Stimulated activated naive CD8-positive, alpha-beta T cell treated with anti-CD3 and anti-CD28 coated beads, Interleukin-15, amount 100 ng/mL, for 72 hours (primary cell): ENCODE measurements at places on chromosomes 2 and 18.

DNA sequence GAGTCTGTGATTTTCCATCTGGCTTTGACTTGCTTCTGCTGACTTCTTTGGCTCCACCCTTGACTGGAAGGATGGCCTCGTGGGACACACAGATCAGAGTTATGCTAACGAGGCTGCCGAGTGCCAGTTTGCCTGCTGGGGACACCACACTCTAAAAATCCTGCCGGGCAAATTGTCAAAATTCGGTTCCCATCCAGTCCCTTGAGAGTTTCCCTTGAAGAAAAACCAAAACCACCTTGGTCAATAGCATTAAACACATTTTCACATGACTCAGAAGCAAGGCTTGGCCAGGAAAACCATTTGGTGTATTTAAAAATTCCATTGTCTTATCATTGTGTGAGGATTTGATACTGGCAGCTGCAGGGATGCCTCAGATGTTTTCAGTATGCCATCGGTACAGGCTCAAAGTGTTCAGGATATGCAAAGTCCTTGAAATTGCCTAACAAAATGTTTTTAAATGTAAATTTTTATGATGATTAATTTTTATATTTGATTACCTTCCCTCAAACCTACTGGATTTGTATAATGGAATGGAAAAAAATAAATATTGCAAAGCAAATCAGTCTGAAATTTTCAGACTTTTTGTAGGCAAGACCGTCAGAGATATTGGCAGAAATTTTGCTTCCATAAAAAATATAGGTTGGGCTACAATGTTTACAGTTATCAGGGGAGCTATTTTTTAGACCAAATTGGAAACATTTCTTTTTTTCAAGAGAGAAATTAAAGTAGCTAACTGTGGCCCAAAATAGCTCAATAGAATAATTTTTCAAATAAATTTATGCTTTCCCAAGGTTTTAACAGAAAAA lies 41.6 kb downstream of the KCNE4 start:
- DNase-seq: no peak

DNA sequence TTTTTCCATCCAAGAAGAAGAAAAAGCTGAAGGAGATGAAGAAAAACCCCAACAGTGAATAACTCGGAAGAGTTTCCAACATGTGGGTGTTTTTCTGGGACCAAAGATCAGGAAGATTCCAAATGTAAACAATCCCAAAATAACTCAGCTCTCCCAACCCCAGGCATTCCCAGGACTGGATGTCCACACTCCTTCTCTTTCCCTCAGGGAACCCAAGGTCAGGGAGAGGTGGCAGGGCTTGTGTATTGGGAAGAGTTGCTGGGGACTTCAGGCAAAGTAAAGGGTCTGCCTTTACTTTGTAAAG lies 268.0 kb downstream of the DYSF start:
- no peak for DNase-seq

DNA sequence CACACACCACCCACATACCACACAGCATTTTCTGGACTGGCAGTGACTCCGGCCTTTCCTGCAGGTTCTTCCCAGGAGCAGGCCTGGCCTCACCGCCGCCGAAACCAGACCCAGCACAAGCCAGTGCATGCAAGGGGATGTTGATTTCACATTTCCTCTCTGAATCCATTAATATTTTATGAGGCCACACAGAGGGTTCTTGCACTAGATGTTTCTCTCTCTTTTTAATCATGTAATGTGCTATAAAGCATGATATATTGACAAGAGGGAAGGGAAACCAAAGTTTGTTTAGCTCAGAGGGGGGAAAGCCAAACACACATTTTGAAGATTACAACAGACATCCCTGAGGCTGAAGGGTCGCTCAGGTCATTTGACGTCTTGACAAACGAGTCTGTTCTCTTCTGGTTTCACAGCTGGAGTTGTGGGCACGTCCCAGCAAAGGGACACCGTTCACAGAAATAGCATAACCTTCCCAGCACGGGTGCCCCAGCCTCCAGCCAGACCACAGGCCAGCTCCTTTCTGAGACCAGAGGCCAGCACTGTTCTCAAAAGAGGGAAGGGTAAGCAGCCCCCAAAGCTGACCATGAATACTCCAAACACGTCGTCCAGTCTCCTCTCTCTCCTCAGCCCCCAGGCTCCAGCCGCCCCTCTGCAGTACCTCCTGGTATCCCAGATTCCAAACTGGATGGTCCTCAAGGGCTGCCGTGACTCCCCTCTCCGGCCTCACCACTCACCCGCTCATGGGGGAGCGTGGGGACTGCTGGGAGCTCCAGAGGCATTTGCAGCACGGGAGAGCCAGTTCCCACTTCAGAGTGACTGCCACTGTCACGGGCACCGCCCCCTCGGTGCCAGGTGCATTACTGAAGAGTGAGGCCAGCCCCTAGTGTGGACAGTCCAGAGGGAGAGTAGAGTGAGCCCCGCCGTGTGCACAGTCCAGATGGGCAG lies 340.3 kb upstream of the SALL3 start:
- DNase-seq: no peak

DNA sequence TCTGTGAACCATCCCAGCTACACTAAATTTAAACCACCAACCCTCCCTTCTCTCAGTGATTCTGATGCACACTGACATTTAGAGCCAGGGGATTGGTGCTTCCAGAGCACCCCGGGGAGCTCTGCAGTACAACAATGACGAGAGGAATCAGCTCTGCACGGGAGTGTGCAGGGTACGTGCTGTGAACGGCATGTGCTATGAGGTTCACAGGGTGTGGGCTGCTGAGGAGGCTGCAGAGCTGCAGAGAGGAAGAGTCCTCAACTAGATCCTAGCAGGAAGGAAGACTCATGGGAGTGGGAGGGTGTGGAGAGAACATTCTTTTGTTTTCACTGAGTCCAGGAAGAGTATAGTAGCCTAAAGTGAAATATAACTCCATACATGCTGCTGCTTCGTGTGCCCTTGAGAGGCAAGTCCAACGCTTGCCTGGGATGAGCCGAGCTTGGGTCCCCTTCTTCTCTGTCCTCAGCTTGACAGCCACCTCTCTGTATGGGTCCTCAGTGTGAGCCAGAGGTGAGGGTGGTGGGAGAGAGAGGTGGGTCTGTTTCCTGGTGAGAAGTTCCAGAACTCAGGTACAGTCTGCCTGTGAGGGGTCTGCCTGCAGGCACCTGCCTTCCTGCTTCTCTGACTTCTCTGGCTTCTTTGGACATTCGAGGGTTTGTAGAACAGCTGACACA lies 118.8 kb downstream of the CTIF start:
- no peak for DNase-seq

DNA sequence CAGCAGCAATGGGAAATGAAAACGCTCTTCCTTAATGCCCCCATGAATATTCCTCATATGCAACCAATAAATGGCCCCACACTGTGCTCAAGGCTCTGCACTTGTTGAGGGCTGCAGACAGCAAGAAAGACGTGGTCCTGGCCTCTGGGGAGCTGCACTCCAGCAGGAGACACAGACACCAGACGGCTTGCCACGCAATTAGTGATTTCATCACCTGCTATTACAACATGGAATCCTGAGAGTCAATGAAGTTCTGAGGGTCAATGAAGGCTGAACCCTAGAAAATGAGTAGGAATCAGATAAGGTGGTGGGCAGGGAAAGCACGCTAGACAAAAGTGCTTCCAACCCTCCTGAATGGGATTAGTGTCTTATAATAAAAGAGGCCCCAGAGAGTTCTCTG lies 18.9 kb downstream of the CREG2 start:
- DNase-seq: no peak

DNA sequence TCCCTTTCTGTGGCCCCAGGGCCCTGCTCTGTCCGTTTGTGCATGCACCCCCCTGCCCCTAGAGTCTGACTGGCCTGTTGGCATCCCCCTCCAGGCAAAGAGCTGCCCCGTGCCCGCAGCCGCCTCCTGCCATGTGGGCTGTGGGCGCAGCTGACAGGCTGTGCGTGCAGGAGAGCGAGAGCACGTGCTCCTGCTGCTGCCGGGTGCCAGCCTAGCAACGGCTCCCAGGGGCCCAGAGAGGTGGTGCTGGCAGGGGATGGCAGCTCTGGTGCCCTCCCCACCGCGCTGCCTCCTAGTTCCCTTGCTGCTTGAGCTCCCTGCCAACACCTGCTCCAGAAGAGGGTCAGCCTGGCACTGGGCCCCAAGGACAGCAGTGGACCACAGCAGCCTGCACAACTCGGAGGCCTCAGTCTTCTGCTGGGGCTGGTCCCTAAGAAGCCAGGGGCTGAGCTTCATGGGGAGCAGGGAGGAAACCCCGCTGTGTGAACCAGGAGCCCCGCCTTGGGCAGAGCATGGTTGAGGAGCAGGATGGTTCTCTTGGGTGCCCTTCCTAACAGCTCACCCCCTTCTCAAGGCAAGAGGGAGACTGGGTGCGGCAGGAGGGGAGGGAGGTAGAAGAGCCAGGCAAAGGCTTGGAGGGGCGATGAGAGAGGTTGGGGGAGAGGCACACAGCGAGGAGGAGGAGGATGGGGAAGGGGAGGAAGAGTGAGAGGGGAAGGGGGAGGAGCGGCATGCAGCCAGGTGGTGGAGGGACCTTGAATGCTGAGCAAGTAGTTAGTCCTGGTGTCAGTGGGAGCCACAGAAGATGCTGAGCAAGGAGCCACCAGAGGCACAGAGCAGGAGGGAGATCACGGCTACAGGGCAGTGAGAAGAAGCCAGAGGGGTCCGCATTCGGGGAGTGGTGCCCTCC lies 23.8 kb upstream of the PTMA start:
- no peak for DNase-seq

DNA sequence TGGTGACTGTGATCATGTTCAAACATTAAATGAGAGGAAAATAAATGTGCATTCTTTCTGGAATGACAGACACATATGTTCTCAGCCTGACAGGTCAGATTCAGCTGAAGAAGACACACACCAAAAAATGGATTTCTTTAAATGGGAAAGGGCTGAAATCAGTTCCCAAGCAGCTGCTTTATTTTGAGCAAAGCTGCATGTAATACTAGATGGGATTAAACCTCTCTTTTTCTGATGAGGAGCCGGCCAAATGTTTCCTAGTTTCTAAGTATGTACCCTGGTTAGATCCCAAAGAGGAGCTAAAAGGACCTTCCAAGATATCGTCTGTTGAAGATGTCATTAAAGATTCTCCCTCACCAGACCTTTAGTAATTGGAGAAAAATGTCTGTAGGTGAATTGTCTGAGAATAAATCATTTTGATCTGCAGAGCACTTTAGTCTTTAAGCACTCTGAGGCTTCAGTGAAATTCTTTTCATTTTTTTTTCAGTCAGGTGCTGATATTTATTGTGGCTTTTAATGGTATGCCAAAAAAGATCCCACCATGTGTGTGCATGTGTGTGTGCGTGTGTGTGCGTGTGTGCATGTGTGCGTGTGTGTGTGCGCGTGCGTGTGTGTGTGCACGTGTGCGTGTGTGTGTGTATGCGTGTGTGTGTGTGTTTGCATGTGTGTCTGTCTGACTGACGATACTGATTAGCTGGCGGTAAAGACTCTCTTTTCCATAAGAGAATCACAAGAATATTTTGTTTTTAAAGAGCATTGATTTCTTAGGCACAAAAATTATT lies 175.8 kb downstream of the IRS1 start:
- no peak for DNase-seq

- DNase-seq: no peak
Measured at GRCh38 chr2:189582809-189583192, 2.2 kb upstream of the SLC40A1 start.

DNA sequence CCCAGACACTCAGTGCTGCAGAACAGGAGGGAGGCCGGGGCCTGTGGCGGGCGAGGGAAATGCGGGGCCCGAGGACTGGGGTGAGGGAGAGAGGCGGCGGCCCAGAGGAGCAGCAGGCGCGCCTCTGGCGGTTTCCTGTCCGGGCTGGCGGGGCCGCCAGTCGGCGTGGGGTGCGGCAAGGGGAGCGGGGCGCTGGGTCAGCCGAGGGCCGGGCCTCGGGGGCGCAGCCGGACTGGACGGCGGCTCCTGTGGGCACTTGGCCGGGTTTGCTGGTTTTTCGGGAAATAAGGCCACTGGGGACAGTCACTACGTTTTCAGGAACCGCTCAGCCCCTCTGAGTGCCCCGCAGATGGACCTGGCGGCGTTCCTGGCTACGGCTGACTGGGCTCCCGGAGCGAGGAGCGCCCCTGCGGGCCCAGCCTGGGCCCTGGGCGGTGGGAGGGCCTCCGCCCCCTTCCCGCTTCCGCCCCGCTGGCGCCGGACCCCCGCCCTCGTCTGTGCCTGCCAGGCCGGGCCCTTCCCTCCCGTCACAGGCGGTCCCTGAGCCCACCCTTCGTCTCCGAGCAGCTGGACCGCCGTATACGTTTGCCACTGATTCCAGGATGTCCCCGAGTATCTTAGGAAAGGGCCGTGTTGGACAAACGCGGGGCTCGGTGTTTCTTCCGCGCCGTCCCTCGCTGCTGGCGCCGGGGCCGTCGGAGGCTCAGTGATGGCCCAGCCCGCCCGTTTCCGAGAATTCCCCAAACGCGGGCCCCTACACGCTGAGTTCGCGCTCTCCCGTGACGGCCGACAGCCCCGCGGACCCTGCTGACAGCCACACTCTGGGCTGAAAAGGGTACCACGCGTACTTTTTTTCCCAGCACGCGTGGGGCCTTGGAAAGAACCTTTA lies 84.6 kb downstream of the FAM210A start:
- no peak for DNase-seq

DNA sequence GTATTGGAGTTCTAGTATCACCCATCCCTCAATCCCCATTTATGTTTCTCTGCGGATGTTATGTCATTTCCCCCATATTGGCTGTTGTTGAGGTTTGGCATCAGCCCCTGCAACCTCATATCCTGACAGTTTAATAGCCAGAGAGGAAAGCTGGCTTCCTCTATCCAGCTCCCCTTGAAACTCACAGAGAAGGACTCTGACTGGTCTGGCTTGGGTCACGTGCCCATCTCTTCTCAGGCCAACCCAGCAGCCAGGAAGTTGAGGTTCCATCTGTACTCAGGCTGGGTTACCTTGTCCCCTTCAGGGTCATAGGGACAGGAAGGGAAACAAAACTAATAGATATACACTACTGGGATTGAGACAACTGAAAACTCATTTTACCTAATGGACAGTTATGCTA lies 148.0 kb upstream of the SLC14A2 start:
- no peak for DNase-seq

GRCh38 chr2:170165129-170165528 lies 12.8 kb upstream of the MYO3B start:
- DNase-seq: no peak

GRCh38 chr18:77106331-77106730 lies 26.3 kb downstream of the MBP start:
- peak; percentile 81 for DNase-seq

DNA sequence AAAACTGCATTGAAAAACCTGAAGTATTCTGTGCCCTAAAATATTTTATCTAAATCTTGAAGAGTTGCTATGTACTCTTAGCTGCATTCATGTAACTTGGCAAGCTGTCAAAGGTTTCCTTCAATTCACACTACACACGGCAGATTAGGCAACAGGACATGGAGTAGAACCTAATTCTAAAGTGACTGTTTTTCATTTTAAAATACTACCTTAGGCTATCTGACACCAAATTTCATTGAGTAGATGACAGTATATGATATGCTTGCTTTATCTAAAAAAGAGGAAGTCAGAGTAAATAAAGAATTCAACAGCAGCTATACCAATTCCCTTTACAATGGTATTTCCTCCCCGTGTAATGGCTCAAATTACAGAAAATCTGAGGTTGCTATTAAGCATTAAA lies 45.4 kb downstream of the EXOC6B start:
- DNase-seq: no peak

DNA sequence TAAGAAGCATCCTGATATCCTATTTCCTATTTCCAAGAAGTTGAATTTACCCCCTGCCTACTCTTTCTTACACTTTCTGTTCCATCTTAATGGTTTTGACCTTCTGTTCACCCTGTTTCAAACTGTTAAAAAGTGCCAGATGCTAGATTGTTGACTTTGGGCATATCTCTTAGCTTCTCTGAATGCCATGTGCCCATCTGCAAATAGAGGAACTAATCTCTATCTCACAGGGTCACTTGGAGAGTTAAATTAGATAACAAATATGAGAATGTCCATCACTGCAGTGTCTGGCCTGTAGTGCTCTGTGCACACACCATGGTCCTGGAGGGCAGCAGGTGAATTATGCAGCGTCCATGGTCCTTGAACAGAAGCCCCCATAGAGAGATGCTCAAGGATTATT lies 83.8 kb downstream of the LRATD1 start:
- no peak for DNase-seq
